ENCODE measurements at places on chromosomes 4 and X.

DNA sequence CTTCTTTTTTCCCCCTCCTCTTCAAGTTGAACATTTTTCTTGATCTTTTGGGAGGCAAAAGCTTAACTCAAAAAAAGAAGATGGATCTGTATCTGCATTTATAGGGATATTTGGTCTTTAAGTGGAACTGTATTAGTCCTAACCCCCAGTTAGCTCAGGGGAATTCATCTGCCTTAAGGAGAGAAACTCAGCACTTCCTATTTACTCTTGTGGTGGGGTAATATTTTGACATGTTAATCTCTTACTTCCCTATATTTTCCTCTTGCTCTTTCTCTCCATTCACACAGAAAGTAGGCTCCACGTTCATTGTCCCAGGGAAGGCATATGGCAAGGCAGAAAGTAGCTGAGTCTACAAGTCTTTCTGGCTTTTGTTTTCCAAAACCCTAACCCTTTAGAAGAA, 5.3 kb downstream of the LRRC66 start:
- DNase-seq: no peak

DNA sequence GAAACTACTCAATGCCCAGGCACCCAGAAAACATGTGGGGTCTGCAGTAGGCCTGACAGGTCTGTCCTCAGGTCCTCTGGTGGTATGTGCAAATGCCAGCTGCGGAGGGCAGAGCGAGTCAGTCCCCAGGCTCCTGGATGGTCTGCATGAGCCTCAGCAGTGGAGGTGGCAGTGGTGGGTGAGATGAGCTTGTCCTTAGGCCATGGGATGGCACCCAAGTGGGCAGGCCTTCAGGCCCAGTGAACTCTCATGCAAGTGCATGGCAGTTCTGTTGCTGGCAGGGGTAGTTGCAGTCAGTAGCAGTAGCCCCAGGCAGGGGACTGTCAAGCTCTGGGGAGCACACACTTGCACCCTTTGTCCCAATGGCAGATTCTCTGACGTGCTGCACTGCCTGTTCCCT, 106.3 kb upstream of the ANXA10 start:
- DNase-seq: no peak

DNA sequence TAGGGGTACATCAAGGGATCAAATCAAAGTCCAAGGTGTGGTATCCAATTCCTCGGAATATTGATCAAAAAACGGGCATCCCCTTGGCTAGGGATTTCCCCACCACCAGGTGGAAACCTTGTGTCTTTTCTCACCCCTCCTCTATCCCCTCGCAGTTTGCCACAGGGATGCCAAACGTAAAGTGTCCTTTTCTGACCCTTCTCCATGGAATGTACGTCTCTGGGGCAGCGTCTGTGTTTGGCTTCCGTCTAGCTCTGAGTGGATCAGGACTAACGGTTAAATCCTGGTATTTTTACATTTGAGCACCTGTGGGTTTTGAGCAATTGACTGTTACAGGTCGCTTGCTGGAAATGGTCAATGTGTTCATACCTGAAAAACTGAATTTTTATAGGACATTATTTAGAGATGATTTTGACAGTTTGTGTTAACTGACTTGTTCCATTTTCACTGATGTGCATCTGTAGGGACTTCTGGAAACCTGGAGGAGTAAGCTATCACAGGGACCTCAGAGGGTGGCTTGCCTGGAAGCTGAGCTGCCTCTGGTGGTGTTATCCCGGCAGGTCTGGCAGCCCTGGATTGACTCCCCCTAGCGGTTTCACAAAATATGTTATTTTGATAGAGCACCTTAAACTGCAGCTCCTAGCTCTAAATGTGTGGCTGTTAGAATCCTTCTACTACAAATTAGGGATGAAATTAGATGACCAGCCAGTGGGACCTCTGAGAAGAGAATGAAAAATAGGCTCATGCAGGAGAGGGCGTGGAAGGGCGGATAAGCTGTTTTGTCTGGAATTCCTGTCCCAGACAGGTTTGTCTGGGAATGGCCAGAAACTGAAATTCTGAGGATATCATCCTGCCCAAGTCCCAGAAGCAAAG, 8.8 kb upstream of the MGST2 start:
- peak; percentile 15 for DNase-seq

DNA sequence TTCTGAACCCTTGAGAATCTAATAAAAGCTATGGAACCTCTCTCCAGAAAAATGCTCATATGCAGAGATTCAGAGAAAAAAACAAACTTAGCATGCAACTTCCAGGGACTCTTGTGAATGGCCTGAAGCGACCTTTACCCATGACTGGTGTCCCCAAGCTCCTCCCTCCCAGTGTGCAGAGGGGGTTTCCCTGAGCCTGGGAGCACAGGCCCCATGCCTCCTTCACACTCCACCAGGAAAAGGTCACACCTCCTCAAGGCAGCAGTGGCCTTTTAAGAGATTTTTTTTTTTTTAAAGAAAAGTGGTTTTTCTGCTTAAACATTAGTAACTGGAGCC, 13.3 kb upstream of the UBA6 start:
- DNase-seq: no peak

Measured in DMS 273 treated with DMSO at 0.1 percent for 48 hours (cell line).